AG08395 (cell line): ENCODE measurements at places on chromosomes 1 and 21.

GRCh38 chr1:8862528-8862927 is 16.0 kb downstream of the ENO1 start:
- no peak for DNase-seq

- no peak for DNase-seq
Measured at GRCh38 chr1:210662291-210663050, 333.8 kb downstream of the HHAT start.

DNA sequence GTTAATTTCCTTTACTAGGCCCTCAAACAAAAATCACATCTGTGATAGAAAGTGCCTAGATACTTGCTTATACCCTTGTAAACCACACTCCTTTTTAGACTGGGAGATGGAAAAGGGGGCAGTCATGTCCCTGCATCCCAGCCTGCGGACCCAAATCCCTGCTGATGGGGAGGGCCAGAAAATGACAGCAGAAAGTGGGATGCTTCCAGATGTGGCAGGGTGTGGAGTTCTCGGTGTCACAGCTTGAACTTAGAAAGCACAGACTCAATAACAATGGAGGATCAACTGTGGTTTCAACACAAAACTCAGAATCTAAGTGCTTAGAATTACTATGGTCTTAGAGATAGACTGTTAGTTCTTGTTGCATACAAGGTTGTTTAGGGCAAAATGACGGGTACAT is 95.6 kb upstream of the F3 start:
- no peak for DNase-seq

- DNase-seq: no peak
Measured at GRCh38 chr1:4741876-4742423, 87.5 kb downstream of the AJAP1 start.

- DNase-seq: no peak
Measured at GRCh38 chr1:208668991-208669390, 424.8 kb upstream of the PLXNA2 start.

DNA sequence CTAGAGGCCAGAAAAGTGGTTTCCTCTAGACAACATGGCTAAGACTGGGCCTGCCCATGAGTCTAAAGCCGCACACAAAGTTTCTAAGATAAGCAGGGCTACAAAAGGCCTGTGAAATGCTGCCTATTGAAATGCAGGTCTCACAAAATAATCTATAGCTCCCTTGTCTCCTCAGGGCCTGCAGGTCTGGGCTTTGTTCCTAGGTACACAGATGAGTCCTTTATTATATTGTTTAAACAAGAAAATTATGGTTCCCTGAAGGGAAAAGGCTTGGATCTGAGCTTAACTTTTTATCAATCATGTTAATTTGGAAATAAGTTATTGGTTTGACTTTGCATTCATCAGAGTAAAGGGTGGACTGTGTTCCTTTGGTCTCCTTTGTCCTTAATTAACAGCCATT is 413.4 kb upstream of the BEND5 start:
- DNase-seq: no peak

DNA sequence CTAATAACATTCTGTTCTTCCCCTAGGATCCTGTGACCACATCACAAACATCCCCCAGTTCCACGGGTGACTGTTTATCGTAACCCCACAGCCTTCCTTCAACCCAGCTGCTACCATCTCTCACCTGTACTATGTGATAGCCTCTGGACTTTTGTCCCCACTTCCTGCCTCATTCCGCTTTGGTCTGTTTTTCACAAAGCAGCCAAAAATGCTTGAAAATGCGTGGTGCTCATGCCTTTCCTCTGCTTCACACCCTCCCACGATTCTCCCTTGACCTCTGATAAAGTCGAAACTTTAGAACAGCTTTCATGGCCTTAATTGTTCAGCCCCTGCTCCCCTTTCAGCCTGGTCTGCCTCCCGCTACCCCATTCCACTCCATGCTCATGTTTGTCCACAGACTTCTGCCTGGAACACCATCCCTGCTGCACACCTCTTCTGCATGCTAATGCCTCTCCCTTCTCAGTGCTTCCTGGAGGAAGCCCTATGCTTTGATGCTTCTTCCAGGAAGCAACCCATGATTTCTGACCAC is 165.6 kb downstream of the PLPP3 start:
- DNase-seq: no peak

DNA sequence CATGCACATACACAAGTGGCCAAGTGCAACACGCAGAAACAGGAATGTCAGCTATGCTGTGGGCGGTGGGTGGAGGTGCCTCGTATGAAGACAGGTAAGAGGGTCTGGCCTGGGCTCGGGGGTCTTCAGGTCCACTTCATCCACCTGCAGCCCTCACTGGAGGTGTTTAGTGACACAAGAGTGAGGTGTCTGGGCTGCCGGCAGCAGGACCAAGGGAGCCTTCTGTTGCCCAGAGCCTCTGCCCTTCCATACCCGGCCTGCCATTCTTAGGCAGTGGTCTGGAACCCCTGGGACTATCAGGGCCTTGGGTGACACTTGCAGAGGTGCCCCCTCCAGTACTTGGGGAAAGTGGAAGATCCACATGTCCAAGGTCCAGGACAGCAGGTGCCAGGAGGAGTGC is 21.7 kb upstream of the ACTRT2 start:
- DNase-seq: no peak

GRCh38 chr1:94872771-94873495 is 52.8 kb downstream of the SLC44A3 start:
- DNase-seq: no peak

- DNase-seq: no peak
Measured at GRCh38 chr1:180428782-180429695, 73.3 kb downstream of the ACBD6 start.

DNA sequence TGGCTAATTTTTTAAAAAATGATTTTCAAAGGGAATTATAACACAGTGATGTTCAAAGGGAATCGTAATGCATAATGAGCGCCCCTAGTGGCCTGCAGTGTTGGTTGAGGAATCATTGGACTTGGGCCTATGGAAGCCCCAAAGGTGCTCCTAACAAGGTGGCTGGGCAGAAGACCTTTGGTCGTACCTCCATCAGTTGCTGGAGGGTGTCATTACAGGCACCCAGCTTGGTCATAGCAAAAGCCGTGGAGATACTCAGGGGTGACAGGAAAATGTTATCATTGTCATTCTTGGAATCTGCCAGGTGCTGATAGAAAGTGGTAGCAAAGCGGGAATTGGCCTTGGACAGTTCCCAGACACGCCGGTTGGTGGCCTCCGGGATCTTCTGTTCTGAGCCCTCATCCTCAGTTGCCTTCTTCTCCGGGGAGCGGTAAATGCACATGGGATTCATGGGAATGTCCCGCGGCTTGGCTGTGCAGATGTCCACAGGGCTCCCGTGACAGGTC is 2.7 kb downstream of the SERPINC1 start:
- DNase-seq: peak; percentile 24

GRCh38 chr21:14982336-14982735 is 82.5 kb downstream of the NRIP1 start:
- no peak for DNase-seq

- peak; percentile 61 for DNase-seq
Measured at GRCh38 chr1:9201401-9202239, 33.0 kb upstream of the H6PD start.

DNA sequence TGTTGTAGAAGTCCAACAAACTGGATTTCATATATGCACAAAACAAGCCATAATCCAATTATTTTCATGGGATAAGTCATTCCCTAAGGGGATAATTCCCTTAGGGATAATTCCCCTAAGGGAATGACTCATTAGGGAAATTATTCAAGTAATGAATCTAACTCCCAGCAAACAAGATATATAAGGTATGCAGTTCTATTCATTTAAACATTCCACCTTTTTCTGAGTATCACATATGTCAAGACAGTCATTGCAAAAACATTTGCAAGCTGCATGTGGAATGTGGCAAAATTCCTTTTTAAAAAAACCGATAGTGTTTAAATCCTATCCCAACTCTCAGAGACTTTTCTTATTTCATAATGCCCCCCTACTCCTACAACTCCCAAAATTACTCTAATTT is 131.2 kb downstream of the AKT3 start:
- peak; percentile 59 for DNase-seq

- no peak for DNase-seq
Measured at GRCh38 chr1:27883536-27883935, 11.2 kb downstream of the THEMIS2 start.

DNA sequence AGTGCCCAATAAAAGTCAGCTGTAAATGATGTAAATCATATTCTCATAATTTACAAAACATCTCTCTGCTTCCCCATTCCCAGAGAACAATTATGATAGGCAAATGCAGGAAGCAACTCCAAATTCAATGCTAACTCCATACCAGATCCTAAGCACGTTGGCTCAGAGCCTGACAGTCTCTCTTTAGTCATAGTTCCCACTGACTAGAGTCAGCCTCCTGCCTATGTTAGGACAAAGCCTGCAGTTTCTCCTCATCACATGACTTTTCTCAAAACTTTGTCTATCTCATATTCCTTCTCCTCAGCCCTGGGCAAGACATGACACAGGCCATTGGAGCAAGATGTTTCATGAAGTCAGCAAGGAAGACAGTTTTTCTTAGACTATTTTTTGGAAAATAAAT is 101.5 kb upstream of the COL24A1 start:
- peak; percentile 31 for DNase-seq

DNA sequence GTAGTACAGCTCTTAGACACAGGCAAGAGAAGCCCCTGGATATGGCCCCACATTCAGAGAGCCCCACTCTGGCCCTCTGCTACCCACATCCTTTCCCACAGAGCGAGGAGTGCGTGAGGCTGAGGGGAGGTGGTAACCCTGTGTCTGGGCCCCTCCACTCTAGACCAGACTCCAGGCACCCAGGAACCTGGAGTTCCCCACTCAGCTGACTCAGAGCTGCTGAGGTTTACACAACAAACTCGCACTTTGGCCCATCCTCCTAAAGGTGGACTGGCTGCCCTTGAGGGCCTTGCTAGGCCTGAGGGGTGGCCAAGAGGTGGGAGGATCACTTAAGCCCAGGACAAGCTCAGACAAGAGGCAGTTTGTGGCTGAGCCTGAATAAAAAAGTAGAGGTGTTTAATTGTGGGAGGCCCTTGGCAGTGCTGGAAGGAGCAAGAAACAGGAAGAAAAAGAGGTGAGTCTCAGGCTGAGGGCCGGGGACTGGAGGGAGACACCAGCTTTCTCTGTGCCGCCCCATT is 10.7 kb downstream of the MR1 start:
- DNase-seq: no peak

DNA sequence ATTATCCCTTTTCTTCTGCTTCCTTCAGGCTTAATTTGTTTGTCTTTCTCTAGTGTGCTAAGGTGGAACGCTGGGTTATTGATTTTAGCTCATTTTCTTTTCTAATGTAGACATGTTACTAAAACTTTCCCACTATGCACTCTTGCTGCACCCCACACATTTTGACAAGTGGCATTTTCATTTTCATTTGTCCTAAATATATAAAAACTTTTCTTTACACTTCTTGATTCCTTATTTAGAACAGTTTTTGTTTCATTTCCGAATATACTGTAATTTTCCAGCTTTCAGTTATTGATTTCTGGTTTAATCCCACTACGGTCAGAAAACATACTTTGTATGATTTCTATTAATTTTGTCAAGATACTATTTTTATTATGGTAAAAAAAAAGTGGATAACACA is 25.3 kb downstream of the SH3BP5L start:
- no peak for DNase-seq

GRCh38 chr1:100178091-100178490 is at the start of gene LRRC39:
Gene LRRC39, minus strand, starts transcription at chr1:100178256. Its CDS starts 9,740 bp downstream, at chr1:100168516.
- DNase-seq: no peak

- no peak for DNase-seq
Measured at GRCh38 chr1:178506669-178507068, 6.2 kb upstream of the TEX35 start.

DNA sequence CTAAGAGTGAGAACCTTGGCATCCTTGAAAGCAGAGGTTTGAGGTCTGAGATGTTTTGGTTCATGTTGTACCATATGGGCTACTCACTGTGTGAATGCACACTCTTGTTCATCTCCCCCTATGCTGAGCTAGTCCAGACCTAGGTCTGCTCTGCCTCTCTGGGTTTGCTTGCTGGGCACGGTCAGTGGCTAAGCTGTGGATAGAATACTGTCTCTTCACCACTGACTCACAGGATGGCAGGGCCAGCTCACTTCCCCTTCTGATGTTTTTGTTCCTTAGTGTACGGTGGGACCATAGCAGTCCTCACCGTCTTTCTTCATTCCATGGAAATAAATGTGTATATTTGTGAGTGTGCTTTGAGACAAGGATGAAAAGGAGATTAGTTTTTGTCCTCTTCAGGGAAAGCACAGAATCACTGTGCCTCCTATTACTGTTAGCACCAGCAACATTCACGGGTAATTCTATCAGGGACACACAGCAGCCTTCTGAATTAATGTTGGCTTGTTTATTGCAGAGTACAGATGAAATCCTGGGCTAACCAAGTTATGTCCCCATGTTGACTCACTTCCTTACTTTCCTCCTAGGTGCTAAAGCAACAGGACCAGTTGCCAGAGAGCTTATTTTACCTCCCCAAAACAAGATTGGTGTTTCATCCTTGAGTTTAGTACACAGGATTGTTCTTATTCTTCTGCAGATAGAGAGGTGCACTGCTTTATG is 56.9 kb upstream of the IVNS1ABP start:
- DNase-seq: peak; percentile 45

DNA sequence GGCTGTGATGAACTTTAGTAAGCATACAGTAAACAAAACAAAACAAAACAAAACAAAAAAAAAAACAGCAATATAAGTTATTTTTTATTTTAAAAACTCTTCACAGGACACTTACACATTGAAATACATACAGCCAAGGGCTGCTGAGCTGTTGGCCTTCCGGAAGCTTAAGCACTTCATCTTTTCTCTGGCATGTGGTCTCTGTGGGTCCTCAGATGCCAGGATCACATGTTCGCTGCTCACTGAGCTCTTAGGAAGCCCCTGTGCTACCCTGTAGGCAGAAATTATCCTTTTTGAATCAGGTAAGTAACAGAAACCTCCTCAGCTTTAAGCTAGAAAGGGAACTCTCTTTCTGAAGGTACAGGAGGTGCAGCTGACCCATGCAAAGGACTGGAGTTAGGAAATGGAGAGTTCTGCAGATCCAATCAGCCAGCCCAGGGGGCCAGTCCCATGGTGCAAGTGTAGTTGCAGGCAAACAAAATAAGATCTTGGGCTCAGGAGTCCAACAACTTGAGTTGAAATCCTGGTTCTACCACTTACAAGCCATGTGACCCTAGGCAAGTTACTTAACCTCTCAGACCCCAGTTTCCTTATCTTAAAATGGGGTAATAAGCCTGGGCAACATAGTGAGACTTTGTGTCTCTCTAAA is 22.4 kb upstream of the MED18 start:
- DNase-seq: no peak

DNA sequence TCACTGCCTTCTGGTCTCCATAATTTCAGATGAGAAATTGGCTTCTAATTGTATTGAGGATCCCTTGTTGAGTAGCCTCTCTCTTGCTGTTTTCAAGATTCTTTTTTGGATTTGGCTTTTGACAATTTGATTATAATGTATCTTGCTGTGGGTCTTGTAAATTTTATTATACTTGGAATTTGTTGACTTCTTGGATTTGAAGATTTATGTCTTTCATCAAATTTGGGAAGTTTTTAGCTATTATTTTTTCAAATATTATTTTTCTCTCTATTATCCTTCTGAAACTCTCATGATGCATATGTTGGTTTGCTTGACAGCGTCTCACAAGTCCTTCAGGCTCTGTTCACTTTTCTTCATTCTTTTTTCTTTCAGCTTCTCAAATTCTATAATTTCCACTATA is 126.1 kb downstream of the C1orf94 start:
- no peak for DNase-seq

DNA sequence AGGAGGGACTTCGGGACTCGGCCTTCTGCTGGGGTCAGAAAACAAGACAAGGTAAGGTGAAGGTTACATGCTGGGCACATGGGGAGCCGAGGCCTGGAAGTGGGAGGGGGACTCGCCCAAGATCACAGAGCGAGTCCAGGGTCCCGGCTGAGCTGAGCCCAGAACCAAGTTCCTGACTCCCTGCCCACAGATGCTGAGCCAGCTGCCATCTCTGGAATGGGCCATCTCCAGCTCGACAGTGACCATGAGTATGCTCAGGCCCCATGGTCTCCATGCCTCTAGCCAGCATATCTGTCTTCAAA is 26.7 kb upstream of the EDN2 start:
- DNase-seq: no peak
